ENCODE measurements at places on chromosomes 13 and 19.

DNA sequence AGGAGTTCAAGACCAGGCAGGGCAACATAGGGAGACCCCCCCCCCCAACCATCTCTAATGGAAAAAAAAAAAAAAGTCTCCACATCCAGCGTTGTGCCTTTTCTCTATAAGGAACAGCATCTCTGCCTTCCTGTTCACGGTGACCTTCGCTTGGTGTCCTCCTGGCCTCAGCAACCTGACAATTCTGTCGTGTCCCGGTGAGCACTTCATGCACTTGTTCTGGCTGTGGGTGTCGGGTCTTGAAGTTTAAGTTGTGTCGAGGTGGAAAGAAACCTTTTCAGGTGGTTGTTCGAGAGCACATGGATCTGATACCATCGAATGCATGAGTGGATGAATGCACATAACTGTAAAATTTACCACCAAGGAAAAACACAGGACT, 594 bp downstream of the ZNF559 start:
- DNase-seq = no peak

- DNase-seq = no peak
Measured at GRCh38 chr19:15636026-15636425, 4.7 kb upstream of the CYP4F3 start.

DNA sequence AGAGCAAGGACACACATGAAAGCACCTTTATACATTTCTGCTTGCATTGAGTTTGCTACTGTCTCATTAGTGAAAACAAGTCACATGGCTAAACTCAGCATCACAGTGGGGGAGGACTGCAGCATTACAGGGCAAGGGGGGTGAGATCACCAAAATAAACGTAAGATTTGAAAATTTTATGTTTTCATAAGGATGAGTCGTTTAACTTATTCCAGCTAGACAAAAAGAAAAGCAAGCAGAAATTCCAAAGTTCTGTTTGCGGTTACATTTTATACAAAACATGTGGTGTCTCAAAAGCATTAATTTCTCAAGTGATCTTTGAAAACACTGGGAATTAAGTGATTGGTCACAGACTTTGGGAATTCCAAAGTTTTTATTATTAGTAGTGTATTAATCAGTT, 261.4 kb upstream of the RXFP2 start:
- DNase-seq = no peak

- no peak for DNase-seq
Measured at GRCh38 chr13:95276037-95276505, 25.2 kb downstream of the ABCC4 start.

DNA sequence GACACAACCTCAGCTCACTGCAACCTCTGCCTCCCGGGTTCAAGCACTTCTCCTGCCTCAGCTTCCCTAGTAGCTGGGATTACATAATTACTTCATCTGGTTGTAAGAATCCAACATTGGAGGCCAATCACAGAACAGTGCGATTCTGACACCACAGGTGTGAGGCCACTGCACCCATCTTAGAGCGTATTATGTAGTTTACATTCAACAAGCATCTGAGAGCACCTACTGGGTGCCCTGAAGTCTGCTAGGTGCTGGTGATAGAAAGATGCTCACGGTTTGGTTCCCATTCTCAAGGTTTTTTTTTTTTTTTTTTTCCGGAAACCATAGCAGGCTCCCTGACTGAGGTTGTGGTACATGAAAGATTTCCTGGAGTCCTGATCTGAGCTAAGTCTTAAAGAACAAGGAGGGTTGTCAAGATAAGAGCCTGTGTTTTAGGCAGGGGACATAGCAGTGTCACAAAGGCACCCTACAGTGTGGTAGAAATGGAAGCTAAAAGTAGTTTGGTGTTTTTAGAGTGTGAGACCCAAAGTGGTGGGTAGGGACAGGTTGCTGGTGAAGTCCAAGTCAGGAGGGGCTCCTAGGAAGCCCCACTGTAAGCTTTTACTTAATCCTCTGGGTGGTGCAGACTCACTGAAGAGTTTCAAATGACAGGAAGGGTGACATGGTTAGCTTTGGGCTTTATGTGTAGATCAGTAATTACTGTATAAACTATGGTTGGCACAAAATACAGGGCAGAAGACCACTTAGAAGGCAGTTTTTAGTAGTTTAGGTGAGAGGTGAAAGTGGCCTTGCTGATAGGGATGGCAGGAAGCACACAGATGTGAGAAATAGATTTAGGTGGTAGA, 15.2 kb downstream of the SAE1 start:
- DNase-seq = no peak

DNA sequence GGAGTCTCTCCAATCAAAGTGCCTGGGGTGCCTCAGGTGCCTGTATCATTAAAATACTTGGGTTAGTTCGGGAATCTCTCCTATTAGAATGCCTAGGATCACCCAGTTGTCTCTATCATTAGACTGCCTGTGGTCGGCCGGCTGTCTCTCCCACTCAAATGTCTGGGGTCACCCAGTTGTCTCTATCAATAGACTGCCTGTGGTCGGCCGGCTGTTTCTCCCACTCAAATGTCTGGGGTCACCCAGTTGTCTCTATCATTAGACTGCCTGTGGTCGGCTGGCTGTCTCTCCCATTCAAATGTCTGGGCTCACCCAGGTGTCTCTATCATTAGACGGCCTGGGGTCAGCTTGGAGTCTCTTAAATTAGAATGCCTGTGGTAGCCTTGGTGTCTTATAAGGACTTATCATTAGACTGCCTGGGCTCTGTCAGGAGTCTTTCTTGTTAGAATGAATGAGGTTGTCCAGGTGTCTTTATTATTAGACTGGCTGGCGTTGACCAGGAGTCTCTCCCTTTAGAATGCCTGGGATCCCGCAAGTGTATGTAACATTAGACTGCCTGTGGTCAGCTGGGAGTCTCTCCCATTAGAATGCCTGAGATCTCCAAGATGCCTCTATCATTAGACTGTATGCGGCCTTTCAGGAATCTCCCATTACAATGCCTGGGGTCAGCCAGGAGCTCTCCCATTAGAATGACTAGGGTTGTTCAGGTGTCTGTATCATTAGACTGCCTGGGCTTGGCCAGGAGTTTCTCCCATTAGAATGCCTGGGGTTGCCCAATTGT, 1555.5 kb downstream of the UQCRFS1 start:
- DNase-seq = no peak

GRCh38 chr19:17775991-17776803, 18.7 kb upstream of the B3GNT3 start:
- DNase-seq = no peak

- no peak for DNase-seq
Measured at GRCh38 chr13:27383104-27383921, 41.1 kb upstream of the GTF3A start.

- DNase-seq = no peak
Measured at GRCh38 chr19:18869781-18870530, 26.0 kb downstream of the CERS1 start.

Measured in activated T-helper 9 cell treated with anti-CD3 and anti-CD28 coated beads, Interleukin-2, amount 50 U/mL, for 16 hours (primary cell).